ENCODE measurements at places on chromosomes 3 and 15.

GRCh38 chr3:150931745-150932144 is 26.5 kb upstream of the MINDY4B start:
- DNase-seq = no peak

DNA sequence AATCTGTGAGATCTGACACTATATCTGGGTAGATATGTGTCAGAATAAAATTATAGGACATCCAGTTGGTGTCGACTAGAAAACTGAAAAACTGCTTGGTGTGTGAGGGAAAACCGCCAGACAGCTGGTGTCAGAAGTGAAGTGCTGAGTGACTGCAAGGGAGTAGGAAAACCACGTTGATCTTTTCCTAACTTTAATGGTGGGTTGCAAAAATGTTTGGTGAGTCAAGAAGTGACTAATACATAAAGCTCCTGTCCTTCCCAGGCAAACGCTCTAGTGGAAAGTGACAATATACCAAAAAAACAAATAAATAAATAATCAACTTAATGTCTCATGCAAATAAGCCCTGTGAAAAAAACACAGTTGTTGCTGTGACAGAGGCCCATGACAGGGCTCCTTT is 7.3 kb upstream of the CD96 start:
- no peak for DNase-seq

GRCh38 chr3:112773864-112774263 is 72.8 kb downstream of the CD200R1L start:
- DNase-seq = no peak

- DNase-seq = no peak
Measured at GRCh38 chr15:50095938-50096821, 22.9 kb downstream of the ATP8B4 start.

GRCh38 chr3:33839283-33839682 is 40.9 kb downstream of the PDCD6IP start:
- DNase-seq = no peak

DNA sequence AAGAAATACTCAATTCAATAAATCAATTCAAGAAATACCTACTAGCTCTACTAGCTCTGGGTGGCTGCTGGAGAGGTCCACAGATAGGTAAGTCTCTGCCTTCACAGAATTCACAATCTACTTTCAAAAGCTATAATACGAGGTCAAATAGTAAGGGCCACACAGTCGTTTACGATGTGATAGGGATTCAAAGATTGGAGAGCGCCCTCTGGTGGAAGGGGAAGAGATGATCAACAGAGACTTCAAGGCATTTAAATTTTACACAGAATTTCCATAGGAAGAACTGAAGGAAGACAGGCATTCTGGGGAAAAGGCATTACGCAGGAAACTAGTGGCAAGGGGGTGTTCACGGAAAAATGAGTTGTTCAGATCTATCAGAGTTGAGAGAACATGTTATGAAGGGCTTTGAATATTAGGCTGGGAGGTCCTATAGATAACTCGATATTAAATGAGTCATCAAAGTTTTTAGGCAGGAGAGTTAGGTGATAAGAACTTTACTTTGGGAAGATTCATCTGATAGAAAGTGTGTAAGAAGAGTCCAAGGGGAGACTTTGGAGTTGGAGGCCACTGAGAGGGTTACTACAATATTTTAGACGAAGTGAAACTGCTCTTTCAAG is 128.8 kb downstream of the FRMD5 start:
- DNase-seq = peak; percentile 18

GRCh38 chr3:180294282-180295027 is 257.7 kb upstream of the PEX5L start:
- DNase-seq = no peak

DNA sequence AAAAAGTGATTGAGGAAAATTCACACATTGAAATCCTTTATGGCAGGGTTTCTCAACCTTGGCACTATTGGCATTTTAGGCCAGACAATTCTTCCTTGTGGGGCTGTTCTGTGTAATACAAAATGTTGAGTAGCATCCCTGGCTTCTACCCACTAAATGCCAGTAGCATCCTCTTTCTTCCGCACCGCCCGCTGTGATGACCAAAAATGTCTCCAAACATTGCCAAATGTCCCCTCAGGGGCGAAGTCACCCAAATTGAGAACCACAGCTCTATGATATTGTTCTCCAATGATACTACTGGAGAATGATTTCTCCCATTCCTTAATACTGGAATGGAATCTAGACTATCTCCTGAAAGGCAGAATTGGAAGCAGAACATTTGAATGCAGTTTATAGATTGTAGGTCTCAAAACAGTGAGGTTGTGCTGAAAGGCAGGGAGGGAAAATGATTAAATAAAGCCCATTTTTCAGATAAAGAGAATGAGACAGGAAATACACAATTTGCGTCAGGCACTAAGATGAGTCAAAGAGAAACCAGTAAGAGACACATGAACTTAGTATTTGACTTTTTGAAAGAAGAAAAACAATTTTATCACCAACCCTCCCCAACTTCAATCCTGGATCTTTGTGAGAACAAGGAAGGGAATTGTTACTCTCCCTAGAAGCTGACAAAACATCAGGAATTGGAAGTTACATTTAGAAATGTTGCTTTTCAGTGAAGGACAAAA is 101.6 kb upstream of the TNIK start:
- DNase-seq = no peak

DNA sequence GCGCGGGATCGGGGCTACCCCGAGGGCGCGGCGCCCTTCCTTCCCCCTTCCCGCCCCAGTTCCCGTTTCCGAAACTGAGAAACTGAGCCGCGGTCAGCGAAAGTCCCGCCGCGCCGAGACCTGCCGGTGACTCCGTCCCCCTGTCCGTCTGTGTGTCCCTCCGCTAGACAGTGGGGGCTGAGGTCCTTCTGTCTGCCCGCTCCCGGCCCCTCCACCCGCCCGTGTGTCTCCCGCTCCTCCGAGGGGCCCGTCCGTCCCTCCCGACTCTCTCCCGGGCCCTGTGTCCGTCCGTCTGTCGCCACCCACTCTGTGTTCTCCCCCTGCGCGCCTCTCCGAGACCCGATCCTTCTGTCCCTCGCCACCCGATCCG is 426 bp downstream of the PRKCD start:
- DNase-seq = no peak

GRCh38 chr3:132641837-132642538 is 17.6 kb downstream of the ACAD11 start:
- no peak for DNase-seq

- no peak for DNase-seq
Measured at GRCh38 chr3:101194392-101194791, 126.0 kb downstream of the IMPG2 start.

DNA sequence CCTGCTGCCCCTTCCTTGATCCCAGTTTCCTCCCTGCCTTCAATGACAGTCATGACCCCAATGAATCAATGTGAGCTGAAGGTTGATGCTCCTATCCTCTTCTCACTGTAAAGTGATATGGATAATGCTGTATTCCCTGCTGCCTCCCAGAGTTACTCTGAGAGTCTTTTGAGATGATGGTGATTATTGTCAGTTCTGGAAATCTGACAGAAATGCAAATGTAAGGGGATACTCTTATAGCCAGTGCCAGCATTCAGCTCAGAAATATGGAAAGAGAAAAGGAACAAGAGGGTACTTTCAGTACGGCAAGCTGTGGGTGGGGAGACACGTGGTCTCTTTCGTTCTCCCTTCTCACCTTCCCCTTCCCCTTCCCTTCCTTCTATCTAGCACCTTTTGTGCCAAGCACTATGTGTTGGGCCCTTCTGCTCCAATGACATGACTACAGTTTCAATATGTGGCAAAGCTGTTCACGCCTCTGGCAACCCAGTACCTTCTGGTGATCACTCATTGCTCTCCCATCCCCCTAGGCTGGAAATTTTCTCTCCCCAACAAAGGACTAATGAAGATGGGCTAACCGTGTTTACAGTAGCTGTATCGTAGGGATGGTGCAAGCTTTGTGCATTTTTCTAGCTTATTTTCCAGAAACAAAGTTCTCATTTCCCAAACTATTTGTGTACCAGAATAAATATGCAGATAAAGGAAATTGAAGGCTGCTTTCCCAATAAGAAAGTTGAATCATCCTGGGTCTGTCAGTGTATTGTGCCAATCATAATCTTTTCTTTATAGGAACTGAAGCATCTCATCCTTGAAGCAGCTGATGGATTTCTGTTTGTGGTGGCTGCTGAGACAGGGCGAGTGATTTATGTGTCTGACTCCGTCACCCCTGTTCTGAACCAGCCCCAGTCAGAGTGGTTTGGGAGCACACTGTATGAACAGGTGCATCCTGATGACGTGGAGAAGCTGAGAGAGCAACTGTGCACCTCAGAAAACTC is 70.3 kb downstream of the ARNT2 start:
- DNase-seq = no peak

DNA sequence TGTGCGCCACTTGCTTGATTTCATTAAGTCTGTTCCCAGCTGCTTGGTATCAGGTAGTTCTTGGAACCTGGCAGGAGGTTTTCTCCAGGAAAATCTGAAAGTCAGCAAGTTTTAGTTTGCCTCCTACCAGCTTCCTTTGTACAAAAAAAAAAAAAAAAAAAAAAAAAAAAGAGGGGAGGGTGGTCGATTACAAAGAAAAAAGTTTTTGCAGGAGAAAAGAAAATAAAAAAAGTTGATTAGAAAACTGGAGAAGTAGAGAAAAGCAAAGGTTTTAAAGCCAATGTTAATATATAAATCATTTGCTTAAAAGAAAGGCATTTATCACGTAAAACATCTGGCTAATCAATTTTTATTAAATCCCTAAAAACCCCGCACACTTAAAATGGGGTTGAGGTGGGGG is 5.9 kb downstream of the EPHA3 start:
- no peak for DNase-seq

DNA sequence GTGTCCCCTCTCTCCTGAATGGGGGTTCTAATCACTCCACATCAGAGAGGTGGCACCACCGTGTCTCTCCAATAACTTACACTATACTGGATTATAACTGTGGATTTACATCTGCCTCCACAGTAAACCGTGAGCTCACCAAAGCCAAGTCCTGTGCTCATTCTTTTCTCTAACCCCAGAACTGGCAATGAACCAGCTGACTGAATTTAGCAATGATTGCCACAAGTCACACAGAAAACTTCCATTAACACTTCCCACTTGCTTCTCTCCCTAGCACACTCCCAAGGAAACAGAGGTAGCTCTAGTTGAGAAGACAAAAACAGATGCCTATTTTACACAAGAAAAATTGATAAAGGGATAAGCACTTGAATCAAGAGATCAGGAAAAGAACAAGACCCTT is 361.3 kb downstream of the ULK4 start:
- no peak for DNase-seq

DNA sequence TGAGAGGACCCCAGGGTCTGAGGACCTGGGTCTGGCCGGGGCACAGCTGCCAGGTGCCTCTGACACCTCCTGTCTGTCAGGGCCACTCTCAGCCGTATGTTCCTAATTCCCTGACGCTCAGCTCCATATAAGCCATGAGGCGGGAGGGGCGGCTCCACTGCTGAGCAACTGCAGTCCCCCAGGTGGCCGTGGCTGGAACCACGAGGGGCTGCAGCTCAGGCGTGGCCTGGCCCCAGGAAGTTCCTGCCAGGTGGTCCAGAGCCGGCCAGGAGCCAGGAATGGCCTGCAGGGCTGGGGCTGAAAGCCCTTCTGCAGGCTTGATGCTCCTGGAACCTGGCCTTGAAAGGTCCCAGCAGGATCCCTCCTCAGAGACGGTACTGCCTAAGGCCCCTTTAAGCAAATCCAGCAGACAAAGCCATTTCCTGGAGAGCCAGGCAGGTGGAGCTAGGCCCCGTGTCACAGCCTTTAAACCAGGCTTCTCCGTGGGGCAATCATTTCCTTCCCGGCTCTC is 118.0 kb downstream of the CHSY1 start:
- DNase-seq = no peak

GRCh38 chr3:128201158-128201755 is 48.0 kb downstream of the EEFSEC start:
- no peak for DNase-seq

DNA sequence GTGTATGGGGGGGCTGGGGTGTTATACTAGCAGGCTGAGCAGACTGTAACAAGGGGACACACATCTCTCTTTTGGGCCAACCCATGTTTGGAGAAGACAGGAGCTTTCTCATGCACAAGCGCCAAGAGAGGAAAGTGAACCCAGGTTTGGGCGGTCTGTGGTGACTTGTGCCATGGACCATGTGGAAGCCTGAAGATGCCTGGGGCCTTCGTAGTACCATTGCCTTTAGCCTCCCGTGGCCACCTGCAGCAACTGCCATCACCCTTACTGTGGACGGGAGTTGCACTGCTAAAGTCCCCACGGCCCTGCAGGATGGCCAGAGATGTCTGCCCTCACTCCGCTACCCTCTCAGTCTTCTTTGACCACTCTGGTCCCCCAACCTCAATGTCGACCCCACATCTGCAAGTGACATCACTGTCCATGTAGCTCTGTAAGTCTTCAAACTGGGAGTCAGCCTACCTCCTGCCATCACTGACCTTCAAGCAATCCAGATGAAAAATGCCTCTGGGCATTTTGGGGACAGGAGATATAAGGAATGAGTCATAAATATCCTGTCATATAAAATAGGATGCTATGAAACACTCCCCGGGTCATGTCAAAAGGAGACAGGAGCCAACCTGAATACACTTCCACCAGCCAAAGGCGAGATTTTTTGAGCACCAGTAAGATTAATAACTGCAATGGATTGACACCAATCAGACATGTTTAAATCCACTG is 74.7 kb upstream of the C15orf39 start:
- DNase-seq = no peak

DNA sequence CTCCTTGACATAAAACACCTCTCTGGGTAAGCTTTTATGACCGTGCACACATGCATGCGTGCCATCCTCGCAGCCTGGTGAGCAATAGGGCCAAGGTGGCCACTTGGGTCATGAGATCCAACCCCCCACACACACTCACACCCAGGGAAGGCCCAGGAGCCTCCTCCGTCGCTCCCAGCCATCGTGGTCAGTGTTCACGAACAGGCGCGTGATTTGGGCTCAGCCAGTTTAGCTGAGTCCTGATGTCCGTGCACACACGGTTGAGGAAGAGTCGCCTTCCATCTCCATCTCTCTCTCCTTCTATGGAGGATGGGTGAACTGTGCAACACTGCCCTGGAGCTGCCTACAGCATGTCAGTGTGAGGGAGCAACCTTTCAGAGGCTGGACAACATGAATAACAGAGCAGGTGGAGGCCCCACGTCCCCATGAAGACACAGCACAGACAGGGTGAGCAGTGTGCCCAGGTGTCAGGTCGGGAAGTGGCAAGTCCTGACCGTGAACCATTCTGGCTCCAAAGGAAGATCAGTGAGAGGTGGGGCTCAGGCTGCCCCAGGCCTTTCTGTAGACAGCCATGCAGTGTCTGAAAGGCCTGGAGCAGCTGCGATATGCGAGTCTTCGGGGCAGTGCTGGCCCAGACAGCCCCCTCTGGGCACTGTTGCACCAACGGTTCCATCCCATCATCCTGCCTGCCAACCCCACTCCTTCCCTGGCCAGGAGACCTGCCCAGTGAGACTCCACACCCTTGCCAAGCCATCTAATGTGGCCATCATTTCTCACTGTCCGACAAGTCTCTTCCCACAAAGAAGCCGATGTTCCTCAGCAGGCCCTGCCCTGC is 253.4 kb downstream of the OCA2 start:
- DNase-seq = no peak

DNA sequence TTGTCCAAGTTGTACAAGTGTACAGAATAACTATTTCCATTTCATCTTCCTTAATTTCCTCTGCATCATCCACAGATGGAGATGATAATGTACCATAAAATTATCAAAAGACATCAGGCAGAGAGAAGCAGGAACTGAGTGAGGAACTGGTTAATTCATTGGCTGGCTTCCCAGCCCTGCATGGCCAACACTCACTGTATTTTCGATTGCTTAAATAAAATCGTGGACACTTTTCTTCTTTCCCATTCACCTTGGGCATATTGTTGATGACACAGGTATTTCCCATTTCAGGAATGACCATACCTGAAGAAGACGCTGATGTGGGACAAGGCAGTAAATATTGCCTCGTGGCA is 144.2 kb upstream of the ABHD17C start:
- no peak for DNase-seq

Measured in stimulated activated CD4-positive, alpha-beta T cell treated with anti-CD3 and anti-CD28 coated beads, Interleukin-12 subunit alpha, Interleukin-12 subunit beta, amount 100 ng/mL, for 24 hours (primary cell).